ENCODE measurements at places on chromosomes 3 and 15. TPM values are rescaled to one million over a fixed set of nuclear protein-coding genes. Genes with fewer than 3 reads are reported as not detected.
A peak's percentile ranks its signal among the peaks of the same experiment; 100 is the strongest.

- peak; percentile 91 for DNase-seq
Observed at GRCh38 chr3:174439331-174440252, 419.5 kb upstream of the NAALADL2 start.

The IQCH gene
- 4.6 TPM for total RNA-seq

DNA sequence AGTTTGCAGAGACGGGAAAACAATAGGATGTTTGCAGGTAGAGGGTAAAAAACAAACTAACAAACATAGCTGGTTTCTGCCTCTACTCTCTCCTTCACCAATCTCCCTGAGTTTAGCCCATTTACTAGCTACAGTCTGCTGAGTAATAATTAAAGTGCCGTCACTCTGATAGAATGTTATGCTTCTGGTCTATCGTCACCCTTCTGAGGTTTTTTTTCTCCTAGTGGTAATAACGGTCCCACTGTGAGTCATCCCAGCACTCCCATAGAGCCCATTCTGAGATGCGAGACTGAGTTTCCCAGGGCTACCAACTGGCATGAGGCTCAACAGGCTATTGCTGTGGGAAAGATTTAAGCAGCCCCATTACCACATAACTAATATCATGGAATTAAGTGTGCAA is 56.4 kb downstream of the PLAAT1 start:
- no peak for DNase-seq

DNA sequence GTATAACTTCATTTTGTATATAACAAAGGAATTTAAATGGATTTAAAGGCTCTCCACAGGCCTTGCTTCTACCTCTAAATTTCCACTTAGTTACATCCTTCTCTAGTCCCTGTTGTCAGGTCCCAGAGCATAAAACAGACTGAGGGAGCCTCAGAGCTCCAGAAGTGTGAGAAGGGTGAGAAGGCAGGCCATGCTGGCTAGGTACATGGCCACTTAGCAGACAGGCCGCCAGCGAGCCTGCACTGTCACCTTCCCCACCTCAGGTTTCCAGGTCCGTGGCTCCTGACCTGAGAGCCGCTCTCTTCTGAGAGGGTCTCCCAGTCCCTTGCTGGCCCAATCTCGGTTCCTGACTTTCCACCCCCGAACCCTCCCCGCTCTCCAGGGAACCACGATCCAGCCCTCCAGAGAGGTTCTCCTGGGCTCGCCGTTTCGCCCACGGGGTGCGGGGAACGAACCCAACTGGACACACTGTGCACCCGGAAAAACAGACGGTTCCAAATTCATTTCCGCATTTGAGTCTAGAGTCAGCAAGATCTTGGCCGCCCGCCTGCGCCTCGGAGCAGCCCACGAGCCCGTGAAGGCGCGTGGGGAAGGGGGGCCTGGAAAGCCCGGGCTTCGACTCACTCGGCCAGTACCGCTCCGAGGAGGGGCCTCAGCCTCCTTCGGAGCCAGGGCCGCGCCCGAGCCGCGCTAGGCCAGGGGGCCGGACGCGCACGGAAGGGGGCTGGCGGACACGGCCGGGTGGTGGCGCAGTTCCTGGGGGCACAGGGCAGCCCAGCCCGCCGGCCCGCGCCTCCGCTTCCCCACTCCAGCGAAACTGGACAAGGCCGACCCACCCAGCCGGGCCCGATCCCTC is 16.7 kb upstream of the SOX2 start:
- no peak for DNase-seq

DNA sequence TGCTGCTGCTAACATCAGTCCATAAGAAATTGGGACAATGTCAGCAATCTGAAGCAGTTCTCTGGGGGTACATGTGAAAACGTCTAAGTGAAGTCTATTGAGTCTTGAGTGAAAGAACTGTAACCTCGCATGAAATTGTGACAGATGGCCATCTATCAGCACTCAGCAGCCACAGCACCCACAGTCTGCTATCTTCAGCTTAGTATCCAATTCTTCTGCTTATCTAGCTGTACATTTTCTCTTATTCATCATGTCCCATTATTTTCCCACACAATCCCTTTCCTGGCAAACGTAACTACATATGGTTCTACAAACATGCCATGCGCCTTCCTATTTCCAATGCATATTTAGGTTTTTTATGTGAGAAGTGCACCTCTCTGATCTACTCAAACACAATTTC is 629.7 kb downstream of the NTRK3 start:
- no peak for DNase-seq

DNA sequence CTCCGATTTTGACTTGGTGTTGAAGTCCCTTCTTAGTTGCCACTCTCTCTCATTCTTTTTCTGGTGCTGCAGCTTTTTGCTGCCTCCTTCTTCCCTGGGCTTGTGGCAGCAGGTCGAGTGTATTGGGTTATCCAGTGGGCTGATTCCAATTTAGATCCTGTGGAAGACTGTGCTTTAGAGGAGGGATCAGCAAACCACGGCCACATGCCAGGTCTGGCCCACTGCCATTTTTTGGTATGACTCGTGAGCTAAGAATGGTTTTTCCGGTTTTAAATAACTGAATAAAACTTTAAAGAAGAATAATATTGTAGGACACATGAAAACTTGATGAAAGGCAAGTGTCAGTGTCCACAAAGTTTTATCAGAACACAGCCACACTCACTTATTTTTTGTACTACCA is 330.5 kb downstream of the ROBO2 start:
- DNase-seq = no peak

DNA sequence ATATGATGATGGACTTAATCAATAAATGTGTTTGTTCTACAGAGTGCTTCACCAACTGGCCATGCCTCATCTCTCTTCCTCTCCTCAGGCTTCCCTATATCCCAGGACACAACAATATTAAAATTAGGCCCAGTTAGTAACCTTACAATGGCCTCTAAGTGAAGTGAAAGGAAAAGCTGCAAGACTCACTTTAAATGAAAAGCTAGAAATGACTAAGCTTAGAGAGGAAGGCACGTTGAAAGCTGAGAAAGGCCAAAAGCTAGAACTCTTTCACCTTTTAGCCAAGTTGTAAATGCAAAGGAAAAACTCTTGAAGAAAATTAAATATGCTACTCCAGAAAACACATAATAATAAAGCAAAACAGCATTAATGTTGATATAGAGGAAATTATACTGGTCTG is 1010.3 kb downstream of the NAALADL2 start:
- no peak for DNase-seq

The ATG7 gene
- total RNA-seq = 29.3 TPM

The MB21D2 gene
- total RNA-seq = 2.8 TPM

DNA sequence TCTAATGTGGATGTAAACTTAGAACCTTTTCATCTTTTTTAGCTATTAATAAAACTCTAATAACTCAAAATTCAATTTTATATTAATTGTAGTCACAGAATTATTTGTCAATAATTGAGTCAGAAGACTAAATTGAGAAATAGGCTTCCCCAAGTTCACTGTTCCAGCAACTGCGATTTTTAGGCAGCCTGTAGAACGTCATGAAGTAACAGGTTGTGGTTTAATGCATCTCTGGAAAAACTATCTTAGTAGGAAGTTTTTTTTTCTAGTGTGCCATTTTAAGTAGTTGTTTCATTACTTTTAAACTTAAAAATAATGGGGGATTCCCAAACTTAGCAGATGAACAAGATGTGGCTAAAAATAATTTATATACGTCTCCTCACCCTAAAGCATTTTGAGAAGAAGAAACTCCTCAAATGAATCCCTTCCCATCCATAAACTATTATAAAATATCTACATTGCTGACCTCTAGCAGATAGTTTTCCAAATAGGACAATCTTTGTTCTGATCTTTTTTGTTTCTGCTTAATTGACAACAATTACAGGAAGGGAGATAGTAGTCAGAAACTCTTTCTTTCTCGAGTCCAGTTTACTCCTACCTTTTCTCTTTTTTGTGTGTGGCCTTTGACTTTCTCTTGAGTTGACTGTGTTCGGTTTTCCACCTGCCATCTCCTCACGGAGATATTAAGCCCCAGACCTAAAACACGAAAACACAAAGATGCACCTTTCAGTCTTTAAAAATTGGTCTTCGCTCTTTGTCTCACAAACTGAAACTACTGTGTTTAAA is 43.1 kb downstream of the LRCH3 start:
- no peak for DNase-seq

DNA sequence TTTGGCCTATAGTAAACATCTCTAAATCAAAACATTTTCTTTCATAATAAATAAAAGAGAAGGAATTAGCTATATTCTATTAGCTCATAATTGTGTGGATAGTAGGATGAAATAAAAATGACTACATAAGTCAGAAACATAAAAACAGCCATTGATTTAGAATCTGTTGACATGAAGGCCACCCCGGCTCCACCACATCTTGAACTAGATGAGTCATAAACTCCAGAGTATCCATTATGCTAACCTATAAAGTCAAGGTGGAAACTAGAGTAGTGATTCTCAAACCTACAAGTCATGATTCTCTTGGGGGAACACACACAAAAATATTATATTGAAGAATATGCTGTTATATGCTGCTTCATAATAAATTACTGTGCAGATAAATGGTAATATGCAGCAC is 831.0 kb downstream of the TUSC7 start:
- no peak for DNase-seq

GRCh38 chr3:99355465-99355864 is 282.9 kb upstream of the COL8A1 start:
- no peak for DNase-seq

GRCh38 chr15:75640483-75641178 is 607 bp upstream of the IMP3 start:
- peak; percentile 54 for DNase-seq

DNA sequence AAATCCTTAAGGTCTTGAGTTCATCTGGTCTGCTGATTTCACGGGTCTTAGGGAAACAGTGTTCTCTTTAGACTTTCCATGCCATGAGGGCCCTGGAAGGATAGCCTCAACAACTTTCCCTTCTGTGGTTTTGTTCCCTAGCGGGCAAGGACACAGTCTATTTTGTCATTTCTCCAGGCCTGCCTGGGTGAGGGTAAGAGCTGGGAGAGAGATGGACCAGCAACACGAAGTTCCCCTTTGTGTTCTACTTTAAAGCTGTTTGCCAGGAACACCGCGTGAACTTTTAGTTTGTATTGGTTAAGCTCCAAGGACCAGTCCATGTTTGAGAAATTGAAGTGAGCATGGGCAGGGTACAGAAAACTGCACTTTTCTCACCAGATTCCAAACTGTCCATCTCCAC is 20.9 kb downstream of the ST3GAL6 start:
- DNase-seq = no peak

GRCh38 chr3:52982839-52983238 is 63.0 kb downstream of the SFMBT1 start:
- DNase-seq = no peak

All from HCT116 (cell line).